ENCODE measurements at places on chromosomes 11 and 22.

- DNase-seq, result no peak
These were observed 47.5 kb upstream of the PICALM start for GRCh38 chr11:86116386-86116726.

DNA sequence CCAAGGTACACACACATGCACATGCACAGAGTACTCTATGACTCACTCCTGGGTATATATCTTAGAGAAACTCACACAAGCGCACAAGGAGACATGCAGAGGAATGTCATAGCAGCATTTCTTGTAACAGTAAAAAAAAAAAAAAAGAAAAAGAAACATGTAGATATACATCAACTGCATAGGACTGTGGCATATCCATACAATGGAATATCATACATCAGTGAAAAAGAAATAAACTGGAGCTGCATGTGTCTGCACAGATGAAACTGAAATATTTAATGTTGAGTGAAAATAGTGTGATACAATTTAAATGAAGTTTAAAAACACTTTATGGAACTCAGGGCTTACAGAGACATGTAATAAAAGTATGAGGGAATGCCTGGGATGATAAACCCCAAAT is 46.4 kb downstream of the SYT13 start:
- no peak for DNase-seq

DNA sequence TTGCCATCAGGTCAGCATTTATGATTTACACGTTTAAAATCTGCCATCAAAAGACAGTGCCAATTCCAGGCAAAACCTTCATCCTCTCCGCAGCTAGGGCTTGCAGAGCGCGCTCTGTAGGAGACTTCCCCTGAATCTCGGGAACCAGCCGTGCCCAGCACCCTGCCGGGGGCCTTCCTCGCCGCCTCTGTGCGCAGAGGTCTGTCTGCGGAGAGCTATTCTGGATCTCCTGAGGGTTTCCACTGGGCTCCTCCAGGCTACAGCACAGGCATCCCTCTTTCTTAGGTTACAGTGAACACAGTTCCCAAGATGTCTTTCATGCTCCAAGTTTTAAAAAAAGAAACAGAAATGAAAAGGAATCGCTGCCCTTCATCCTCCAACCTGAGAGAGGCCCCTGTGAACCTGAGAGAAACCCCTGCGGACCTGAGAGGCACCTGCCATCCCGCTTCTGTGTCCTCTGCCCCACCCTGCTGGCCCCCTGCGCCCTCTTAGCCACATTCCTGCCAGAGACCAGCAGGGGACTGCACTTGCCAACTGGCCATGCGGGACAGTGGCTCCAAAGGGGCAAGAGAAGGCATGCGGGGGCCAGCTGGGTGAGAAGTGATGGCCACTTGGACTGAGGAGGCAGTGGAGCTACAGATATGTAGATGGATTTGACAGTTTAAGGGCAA is 16.1 kb downstream of the TP53AIP1 start:
- DNase-seq, result no peak

DNA sequence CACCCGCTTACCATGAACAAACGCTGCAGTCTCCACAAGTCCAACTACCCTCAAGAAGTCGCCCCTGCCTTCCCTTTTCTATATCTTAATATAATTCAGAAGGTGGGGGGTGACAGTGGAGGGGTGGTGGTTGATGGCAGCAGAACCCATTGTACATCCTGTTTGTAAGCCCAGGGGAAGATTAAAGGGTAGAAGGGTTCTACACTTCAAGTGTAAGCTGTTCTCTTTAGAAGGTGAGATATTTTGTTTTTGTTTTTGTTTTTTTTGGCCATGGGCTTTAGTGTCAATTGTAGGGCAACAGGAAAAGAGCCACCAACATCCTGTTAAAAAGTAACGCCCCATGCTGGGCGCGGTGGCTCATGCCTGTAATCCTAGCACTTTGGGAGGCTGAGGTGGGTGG is 34.9 kb upstream of the RRAS2 start:
- no peak for DNase-seq

- DNase-seq, result no peak
These were observed 1356.2 kb downstream of the TBC1D22A start for GRCh38 chr22:48118654-48119053.

- DNase-seq, result no peak
These were observed 92.2 kb downstream of the PHF21B start for GRCh38 chr22:44917372-44918165.

Measured in cortex of kidney (tissue), 1 donor.